Tibial nerve (tissue), 4 donors: ENCODE measurements at places on chromosomes 2 and 18. TPM values are rescaled to one million over a fixed set of nuclear protein-coding genes. Genes with fewer than 3 reads are reported as not detected.

Gene ITGAV
- total RNA-seq, result 97.1 TPM

DNA sequence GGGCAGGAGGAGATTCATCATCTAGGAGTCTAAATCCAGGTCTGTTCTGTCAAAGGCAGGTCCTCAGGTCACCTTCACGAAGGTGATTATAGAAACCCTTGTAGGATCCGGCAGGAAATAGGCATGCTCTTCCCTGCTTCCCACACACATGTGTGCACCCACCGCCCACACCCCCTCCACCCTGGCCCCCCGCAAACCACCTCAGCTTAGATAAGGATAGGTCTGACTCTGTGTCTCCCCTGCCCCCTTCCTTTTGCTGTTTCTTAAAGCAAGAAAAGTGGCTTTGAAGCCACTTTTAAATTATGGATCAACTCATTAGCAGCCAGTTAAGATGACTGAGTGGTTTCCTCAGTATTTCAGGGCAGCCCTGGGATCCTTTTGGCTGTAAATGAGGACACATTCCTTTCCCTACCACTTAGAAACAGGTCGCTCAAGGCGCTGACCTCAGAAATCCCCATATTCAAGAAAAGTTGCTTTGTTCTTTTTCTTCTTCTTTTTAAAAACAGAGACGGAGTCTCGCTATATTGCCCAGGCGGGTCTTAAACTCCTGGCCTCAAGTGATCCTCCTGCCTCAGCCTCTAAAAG is 14.5 kb upstream of the CIB4 start:
- no peak for DNase-seq

DNA sequence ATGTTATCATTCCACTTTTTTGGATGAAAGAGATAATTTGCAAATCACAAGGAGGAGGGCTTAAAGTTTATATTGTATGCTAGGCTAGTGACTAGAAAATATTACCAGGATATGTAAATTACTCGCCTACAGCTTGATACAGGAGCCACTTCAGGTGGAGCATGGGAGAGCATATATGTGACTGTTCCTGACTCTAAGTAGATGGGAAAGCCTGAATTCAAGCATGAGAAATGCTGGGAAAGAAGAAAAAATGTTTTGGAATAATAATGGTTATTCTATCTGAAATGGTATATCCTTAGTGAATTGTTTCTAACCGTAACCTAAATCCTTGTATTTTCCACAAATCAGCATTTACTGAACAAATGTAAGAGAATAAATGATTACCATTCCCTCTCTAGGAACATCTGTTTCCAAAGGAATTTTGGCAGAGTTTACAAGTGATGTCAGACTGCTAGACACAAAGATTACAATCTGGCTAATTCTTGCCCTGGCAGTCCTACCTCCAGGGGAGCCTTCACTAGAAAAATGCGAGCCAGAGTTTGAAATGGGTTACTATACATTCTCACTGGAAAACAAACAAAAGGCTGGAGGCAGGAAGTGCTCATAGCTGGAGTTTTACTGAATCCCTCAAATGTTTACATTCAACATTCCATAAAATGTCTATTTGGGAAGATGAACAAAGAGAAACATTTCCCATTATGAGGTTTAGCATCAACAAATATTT is 129.4 kb upstream of the MAPRE2 start:
- DNase-seq, result no peak

- DNase-seq, result no peak
Observed at GRCh38 chr2:135475128-135475527, 55.9 kb downstream of the ZRANB3 start.

GRCh38 chr2:172673056-172673683 is 62.5 kb upstream of the RAPGEF4 start:
- no peak for DNase-seq

Gene NT5C1B
- not detected for total RNA-seq

GRCh38 chr2:157933160-157933920 is 57.2 kb upstream of the ACVR1 start:
- DNase-seq, result no peak

GRCh38 chr2:188024811-188025210 is 266.9 kb upstream of the GULP1 start:
- DNase-seq, result no peak

DNA sequence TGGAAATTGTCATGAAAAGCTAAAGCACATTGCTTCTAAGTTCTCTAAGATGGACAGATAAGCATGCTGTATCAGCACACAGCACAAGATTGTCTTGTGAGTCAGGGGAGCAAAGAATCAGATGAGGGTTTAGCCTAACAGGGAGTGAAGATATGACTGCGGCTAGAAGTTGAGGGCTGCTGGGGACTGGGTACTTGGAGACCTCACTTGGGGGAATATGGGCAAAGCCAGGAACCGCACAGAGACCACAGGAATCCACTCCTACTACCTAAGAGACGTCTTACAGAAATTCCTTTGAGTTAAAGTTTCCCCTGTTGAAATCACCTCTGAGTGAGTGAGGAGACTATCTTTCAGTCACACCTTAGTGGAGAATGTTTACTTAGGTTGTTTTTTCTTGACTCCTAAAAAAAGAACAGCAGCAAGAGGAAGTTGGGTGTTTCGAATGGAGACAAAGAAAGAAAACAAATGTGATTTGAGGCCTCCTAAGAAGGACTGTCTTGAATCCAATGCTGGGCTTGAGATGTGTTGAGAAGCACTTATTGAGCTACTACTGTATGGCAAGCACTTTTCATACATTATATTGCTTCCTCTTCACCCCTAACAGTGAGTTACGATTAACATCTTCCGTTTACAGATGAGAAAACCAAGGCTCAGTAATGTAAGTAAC is 100.7 kb downstream of the ANKRD44 start:
- no peak for DNase-seq

GRCh38 chr18:29626094-29626493 is 1416.4 kb downstream of the DSC3 start:
- no peak for DNase-seq

GRCh38 chr2:96703021-96703751 is 36.7 kb downstream of the LMAN2L start:
- no peak for DNase-seq

Gene PTCD3
- 103 TPM for total RNA-seq

DNA sequence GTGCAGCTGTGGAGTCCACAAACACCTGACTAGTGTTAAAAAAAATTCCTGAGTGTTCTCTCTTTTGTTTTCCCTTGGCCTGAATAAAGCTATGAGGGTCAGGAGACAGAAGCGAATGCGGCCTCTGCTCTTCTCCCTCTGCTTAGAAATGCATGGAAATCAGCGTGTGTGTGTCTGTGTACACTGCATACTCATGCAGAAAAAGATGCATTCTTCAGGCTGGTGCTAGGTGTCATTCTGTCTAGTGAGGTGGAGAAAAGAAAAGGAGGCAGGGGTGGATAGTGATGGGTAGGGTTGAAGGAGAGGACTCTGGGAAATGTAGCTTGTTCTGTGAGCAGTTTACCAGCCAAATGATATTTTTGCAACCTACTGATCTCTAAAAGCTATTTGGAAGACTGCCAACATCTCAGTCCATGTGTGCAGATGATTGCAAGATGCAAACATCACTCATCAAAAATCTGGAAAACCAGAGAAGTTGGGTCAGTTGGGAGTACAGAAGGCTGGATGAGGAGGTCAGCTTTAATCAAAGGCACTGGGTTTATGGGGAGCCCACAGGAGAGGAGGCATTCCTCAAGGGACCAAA is 177.7 kb downstream of the INSIG2 start:
- DNase-seq, result no peak

Gene C2orf68
- 20.3 TPM for total RNA-seq

GRCh38 chr2:64262816-64263215 is 118.6 kb upstream of the PELI1 start:
- DNase-seq, result no peak

- peak; percentile 89 for DNase-seq
Observed at GRCh38 chr2:148644883-148645538, 460 bp downstream of the EPC2 start.

DNA sequence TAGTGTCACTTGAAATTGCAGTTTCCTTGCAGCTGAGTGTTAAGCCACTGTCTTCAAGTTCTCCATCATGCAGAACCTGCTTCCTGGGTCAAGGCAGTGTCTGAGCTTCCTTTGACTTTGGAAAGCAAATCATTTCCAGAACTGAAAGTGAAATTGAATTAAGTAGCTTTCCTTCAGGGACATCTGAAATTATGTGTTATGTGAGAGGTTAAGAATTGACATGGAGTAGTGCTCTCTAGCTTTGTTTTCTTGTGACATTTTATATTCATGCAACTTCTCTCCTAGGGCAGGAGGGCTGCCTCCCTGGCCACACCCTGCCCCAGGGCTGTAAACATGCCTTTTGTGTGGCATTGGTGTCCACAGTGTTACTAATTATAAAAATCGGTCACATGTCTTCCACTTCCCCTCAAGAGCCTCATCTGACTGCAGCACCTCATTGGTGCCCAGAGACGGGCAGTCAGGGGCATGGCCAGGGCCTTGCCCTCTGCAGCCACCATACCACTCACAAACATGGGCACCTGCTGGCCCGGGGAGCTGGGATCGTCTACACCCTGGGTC is 14.4 kb downstream of the RAB12 start:
- no peak for DNase-seq

GRCh38 chr18:21998486-21998885 is 170.9 kb upstream of the GATA6 start:
- DNase-seq, result no peak

GRCh38 chr2:45922577-45922988 is 271.1 kb downstream of the PRKCE start:
- DNase-seq, result no peak

- no peak for DNase-seq
Observed at GRCh38 chr2:145875016-145875415, 1355.1 kb upstream of the ZEB2 start.

Gene EML6
- total RNA-seq, result 0.87 TPM

GRCh38 chr2:239690651-239691631 is 290.1 kb upstream of the HDAC4 start:
- no peak for DNase-seq

DNA sequence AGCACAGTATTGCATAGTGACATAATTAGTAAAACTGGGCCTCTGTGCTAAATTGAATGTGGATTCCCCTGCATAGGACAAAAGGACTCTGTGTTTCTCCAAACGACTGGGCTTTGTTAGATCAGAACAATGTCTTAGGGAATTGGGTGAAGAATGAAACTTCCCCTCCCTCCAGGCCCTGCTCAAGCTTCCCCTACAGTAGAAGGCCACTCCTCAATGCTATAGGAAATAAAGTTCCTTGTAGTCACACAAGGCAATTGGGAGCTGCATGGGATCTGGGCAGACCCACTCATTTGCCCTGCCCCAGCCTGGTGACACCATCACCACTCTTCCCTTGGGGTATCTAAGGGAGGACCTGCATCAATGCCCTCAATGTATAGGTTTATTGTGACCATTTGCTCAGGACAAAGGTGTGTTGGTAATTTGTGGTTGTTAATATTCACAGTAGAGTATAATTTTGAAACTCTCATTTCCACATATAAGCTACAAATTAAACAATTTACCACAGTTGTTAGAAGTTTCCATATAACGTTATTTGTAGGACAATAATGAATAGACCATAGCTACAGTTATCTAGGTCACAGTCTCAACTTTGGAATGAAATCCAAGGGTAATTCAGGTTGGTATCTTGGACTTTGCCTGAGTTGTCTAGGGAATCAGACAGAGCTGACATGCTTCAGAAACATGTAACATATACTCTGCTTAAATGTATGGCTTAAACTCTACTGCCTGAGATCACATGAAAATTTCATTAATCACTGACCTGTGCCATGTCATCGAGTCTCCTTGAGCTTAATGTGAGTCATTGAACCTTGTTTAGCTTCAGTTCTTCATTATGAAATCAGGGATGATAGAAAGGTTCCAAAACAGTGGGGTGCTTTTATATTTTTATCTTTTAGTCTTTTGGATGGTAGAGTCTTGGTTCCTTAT is 64.8 kb upstream of the DARS1 start:
- no peak for DNase-seq

DNA sequence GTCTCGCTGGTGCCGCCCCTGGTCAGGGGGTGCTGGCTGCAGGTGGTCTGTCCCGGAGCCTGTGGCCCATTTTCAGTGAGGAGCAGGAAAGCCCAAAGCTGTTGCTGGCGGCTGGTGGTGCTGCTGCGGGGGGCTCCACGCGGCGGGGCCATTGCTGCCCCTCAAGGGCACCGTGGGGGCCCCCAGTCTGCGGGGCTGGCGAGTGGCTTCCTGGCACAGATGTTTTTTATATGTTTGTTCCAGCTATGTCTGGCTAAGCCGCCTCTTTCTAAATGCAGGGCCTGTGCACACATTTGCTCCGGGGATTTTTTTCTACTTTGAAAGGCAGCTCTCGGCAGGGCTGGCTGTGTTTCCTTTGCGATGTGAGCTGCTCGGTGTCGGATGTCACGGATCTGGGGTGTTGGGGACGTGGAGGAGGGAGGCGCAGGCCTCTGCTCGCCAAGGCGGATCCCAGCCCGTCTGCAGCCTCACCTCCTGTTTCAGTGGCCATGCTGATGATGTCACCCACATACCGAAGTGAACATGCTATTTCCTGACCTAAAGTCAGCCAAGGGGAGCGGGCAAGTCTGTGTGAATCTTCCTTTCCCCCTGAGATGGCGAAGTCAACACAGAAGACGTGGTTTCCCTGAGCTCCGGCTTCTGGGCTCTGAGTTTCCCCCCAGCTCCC is 112.0 kb upstream of the CTDP1 start:
- DNase-seq, result no peak

Gene NETO1
- 14.7 TPM for total RNA-seq

DNA sequence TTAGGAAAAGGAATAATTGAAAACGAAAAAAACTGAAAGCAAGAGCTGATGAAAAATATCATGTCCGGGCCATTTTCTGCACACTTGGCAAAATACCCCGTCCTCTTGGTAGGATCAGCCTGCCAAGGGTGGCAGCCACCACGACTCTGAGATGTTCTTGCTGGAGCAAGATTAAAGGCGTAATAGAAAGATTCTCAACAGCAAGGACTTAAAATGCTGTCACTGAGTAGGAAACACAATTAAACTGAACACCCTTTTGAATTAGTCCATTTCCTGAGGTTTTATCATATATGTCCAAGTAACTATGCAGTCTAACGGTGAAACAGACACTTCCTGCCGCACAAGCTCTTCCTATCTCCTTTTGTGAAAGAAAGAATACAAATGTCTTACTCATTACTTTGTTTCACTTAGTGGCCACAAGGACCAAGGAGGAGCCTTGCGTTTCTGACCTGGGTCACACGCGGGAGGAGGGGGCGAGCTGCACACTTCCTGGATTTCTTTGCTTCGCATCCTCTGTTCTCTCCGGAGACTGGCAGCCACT is 222.7 kb downstream of the PIEZO2 start:
- no peak for DNase-seq

Gene C2orf74
- total RNA-seq, result 8.4 TPM

DNA sequence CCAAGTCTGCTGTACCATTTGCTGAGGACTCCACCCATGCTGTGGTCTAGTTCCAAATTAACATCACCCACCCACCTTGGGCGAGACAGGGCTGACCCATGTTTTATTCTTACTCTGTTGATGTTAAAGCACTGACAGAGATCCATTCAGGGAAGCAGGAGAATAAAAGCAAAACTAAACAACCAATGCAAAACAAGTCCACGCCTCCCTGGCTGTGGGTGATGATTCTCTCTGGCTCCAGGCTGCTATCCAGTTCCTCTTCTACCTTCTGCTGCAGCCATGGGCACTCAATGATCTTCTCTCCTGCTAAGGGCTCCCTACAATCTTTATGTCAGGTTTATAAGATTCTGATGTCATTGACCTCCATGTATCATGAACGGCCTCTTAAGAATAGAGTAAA is 786.6 kb upstream of the ID2 start:
- DNase-seq, result no peak

GRCh38 chr2:231985823-231986261 is 24.3 kb downstream of the DIS3L2 start:
- no peak for DNase-seq
